ENCODE measurements at places on chromosomes 3 and 15.

DNA sequence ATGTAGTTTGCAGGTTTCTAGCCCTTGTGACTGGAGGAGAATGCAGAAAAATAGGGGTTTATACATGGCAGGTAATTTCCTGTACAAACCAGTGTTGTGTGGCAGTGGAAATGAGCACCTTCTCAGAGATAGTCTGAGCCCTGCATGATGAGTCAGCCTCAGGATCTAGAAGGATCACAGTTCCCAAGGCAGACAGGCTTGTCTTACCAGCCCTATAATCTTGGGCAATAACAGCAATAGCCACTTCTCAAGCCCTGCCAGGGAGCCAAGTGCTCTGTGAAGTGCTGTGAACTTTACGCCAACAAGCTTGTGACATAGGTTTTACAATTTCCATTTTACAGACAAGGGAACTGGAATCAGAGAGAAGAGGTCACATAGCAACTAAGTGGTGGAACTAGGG, 89.4 kb downstream of the CD47 start:
- DNase-seq: no peak

GRCh38 chr3:53730576-53730975, 115.6 kb downstream of the CHDH start:
- no peak for DNase-seq

GRCh38 chr15:56454836-56455235, 10.1 kb downstream of the MNS1 start:
- DNase-seq: no peak

DNA sequence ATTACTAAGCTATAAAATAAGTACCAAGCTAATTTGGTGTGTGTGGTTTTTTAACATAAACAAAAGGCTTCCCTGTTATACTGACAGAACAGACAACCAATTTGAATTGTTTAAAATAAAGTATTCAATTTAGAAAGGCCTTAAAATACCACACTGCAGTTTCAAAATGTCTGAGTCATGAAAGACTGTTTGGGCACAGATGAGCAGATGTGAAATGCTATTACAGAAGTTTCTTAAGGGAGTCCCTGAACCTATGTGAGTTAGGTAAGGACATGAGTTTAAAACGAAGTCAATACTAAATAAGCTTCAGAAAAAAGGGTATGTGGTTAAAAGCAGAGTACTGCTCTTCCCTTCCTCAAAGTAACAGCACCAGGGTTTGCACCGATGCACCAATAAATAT, 69.7 kb upstream of the SETMAR start:
- DNase-seq: no peak

DNA sequence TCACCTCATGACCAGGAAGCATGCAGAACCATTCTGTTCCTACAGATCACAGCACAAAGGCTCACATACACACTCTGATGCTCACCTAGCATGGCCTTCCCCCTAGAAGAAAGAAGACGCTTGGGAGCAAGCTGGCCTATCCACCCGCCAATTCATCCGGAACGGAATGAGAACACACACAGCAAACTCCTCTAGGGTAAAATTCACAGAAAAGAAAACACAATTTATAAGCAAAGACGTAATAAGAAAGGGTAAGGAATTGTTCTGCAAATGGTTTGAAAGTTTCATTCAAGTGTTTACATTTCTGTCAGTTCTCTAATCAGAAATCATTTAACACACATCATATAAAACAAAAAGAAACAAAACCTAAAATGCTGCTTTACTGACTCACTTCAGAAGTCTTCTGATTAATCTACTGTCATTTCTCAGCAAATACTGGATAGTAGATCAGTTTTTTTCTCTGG, 218.1 kb downstream of the OSBPL10 start:
- DNase-seq: no peak

DNA sequence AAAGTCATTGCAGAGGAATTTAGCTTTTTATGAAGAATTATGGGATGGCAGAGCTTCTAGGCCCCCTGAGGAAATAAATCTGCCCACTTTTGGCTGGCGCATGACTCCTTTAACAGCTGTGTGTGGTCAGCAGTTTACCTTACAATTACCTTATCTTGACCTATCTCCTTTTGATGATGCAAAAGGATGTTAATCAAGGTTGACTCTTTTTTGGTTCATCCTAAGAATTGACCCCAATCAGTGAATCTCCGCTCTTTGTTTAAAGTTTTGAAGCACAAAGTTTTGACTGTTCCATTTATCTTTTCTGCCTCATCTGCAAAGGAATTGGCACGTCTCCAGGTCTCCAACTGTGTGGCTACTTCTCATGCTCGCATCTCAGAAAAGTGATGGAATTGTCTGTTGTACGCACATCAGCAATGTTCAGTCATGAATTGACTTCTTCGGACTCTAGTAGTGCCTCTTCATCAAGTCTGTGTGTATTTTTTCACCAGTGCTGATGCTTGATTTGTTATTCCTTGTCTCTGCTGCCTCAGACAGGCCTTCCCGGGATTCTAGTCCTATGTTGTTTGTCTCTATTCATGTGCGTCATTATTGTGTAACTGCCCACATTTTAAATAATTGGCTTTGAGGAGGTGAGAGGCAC, 196.2 kb upstream of the CFAP20DC start:
- DNase-seq: no peak

- DNase-seq: no peak
These were observed 2.0 kb downstream of the CCR5 start for GRCh38 chr3:46372492-46373359.

GRCh38 chr15:63551400-63551799, 45.8 kb upstream of the FBXL22 start:
- DNase-seq: no peak

DNA sequence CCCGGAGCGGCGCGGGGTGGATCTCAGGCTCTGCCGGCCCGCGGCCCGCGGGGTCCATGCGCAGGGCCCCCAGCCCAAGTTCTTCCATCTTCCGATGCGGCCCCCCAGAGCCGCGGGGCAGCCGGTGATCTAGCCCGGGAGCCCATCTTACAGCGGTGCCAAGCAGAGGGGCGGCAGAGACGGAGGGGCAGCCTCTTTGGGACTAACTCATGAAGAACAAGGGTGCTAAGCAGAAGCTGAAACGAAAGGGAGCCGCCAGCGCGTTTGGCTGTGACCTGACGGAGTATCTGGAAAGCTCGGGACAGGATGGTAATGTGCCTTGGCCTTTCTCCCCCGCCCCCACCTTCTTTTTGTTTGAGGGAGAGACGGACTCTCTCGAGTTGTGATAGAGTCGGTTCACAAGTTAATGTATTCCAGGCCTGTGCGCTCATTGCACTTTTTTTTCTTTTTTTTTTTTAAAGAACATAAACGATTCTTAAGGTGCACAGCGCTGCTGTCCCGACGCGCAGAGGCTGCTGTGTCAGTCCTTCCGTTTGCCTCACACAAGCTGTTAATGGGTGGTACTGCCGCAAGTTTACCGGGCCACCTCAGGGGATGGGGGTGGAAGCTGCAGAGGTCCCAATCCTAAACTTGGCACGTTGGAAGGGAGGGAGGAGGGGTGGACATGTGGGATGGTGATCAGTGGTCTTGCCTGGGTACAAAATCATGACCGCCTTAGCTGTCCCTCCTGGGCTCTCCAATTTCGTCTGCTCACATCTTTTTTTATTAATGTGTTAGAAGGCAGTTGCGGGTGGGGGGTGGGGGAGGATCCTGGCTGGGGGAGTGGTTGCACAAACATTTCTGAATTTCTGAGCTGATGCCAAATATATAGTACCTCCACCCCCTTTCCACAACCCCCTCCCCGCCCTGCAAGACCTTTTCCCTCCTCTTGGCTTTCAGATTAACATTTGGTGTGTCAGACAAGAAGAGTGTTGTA, 801 bp downstream of the ARHGAP31 start:
- DNase-seq: no peak

- DNase-seq: no peak
These were observed 94.8 kb downstream of the CACNA1D start for GRCh38 chr3:53589201-53589600.

DNA sequence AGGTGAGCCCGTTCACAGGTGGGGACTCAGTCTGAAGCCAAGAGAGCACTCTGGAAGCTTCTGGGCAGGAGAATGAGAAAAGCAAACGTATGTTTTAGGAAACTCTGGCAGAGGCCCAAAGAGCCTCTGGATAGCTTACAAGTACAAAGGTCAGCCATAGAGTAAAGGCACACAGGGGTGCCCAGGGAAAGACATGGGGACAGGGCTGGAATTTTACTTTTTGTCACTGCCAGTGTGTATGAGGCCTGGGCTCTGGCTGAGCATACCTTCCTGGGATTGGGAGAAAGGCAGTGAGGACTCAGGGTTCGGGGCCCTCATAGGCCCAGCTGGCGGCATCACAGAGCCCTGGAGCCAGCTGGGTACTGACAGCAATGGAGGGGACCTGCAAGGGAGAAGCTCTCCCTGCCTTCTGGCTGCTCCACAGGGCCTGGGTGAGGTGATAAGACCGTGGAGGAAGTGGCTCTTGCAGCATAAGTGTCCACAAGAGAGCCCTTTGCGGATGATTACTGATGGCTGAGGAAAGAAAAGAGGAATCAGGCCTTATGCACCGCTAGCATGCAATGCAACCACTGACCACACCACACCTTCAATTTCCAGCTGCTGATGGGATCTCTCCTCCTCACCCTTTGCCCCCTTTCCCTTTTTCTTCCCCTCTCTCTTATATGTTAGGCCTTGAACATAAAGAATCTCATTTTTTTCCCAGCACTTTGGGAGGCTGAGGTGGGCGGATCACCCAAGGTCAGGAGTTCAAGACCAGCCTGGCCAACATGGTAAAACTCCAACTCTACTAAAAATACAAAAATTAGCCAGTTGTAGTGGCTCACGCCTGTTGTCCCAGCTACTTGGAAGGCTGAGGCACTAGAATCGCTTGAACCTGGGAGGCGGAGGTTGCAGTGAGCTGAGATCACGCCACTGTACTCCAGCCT, 25.1 kb upstream of the BCL2L10 start:
- no peak for DNase-seq

GRCh38 chr3:12751571-12751970, 7.5 kb downstream of the TMEM40 start:
- no peak for DNase-seq

DNA sequence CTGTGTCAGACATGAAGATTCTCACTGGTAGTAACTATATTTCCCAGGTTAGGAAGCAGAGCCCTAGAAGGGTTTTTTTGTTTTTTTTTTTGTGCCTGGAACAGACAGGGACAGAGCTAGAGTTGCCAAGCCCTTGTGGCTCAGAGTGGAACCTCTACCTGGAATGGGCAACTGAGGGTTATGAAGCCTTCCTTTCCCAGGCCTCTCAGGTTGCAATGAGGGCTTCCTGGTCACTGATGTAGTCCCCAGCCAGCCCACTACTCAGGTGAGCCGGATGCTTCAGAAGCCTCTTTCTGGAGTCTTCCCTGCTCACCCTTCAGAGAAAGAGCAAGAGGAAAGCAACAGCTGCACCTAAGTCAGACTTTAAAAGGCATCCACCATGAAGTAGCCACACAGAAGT, 48.8 kb upstream of the MANF start:
- DNase-seq: no peak

DNA sequence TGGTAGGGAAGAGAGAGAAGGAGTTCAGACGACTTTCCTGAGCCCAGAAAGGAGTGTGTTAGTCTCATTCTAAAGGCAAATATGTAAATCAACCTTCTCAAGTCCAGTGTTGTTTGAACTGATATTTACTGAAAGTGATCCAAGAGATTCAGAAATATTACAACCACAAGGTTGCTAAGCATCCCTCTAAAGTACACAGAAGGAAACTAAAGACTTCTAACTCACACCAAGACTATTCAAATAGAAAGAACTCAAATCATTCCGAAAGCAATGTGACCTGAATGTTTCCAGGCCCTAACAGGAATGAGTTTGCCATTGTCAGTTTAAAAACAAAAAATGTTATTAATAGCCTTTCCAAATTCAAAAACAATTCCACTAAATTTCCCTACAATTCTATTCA, 56.9 kb upstream of the VGLL3 start:
- no peak for DNase-seq

DNA sequence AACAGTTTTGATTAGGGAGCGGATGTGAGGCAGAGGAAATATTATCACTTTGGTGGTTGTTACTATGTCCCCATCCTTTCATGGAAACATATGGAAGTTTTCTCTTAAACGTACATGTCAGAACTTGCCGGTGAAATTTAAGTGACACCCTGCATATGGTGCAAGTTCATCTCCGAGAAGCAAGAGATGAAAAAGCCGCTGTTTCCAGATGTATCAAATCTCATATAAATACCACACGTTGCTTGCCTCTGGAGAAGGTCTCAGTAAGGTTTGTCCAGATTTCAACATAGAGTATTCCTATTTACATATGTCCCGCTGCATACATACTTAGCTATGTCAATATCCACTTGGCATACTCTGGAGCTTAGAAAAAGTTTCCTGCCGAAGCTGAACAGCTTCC, 172.2 kb upstream of the ICE2 start:
- DNase-seq: no peak

- no peak for DNase-seq
These were observed 163.1 kb upstream of the GALNT15 start for GRCh38 chr3:16011376-16011775.

GRCh38 chr3:100928638-100929428, 64.4 kb downstream of the ABI3BP start:
- DNase-seq: no peak

GRCh38 chr3:141408596-141408995, 40.3 kb downstream of the ZBTB38 start:
- DNase-seq: no peak

GRCh38 chr15:75348034-75348561, 1.3 kb downstream of the NEIL1 start:
- no peak for DNase-seq

- no peak for DNase-seq
These were observed 283.7 kb upstream of the ICE2 start for GRCh38 chr15:60762638-60763037.

GRCh38 chr3:6142707-6143106, 718.2 kb upstream of the GRM7 start:
- DNase-seq: no peak

- no peak for DNase-seq
These were observed 78.7 kb downstream of the FAIM start for GRCh38 chr3:138687236-138687635.

- DNase-seq: no peak
These were observed 109.5 kb downstream of the DPH6 start for GRCh38 chr15:35436422-35436821.

GRCh38 chr15:63481105-63481810, 23.1 kb upstream of the USP3 start:
- no peak for DNase-seq

- no peak for DNase-seq
These were observed 55.9 kb downstream of the C3orf20 start for GRCh38 chr3:14730703-14731382.

DNA sequence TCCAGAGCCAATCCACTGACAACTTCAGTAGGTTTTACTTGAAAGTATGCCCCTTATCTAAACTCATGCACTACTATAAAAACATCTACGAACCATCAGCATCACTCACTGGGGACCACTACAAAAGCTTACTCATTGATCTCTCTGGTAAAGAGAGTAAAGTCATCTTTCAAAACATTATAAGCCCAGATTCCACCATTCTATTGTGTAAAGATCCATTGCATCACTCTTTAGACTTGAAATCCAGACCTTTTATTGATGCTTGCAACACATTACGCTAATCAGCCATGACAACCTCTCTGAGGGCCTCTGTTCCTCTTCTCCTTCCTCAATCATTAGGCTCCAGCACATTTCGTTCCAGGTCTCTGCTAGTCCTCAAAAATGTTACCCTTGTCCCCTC, 248.9 kb upstream of the WNT5A start:
- DNase-seq: no peak

All from activated CD8-positive, alpha-beta memory T cell treated with anti-CD3 and anti-CD28 coated beads for 48 hours (primary cell).